Left hindlimb (tissue), 1 donor: ENCODE measurements at places on chromosomes 5 and 9.

GRCh38 chr9:35618854-35619799 lies 914 bp upstream of the CD72 start:
- DNase-seq, result no peak

DNA sequence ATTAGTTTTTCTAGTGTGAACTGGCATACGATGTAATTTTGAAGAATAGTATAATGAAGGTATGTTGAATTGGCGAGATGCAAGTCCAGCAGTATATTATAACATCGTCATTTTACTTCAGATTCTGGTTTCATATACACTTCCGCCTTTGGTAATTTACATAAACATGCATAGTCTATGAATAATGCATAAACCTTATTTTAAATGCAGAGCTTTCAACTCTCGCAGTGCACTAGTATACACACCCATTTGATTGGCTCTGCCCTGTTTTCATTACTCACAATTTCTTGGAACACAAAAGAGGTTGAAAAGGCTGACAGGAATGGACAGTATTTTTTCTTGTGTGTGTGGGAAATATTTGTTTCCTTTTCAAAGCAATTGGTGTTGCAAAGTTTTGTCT lies 128.9 kb upstream of the CCNH start:
- no peak for DNase-seq

GRCh38 chr9:137759117-137759516 lies 118.5 kb upstream of the CACNA1B start:
- DNase-seq, result no peak

DNA sequence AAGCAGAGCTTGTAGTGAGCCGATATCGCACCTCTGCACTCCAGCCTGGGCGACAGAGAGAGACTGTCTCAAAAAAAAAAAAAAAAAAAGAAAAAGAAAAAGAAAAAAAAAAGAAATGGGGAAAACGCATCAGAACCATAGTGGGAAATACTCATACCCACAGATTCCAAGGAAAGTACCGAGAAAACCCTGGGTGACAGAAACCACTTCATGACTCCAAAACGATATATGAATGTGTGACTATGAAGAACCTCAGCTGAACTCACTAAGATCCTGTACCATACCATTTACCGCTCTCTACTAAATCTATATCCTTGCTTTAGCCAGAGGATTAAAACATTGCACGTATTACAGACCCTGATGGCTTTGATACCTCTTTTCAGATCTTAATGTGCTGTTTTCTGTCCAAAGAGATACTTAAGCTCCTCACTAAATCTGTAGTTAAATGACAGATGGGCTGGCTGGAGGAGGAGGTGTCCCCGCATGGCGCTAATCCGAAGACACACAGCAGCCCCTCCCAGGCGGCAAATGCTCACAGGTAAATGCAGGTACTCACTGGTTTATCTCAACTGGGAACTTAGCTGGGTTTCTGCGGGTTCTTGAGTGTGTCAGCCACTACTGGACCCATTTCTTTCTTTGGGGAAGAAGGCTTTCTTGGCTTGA lies 2.8 kb downstream of the LPCAT1 start:
- DNase-seq, result peak; percentile 21

DNA sequence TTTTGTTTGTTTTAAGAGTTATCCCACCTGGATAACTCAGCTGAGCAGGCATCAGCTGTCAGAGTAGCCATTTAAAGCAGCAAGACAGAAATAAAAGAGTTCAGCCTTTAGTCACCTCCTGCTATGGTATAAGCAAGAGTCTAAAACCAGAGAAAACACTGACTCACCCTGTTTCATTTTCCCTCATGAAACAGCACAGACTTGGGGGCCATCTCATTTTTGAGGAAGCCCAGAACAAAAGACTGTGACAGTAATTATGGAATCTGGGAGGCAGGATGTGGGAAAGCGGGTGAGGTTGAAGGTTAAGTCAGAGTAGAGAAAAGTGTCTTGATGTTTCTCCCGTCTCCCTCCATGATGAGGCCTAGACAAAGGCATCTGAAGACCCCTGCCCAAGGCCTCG lies 90.2 kb upstream of the FAM174A start:
- no peak for DNase-seq

- no peak for DNase-seq
These were observed 14.0 kb downstream of the MYORG start for GRCh38 chr9:34362614-34363214.

GRCh38 chr5:164893071-164893470 lies 1387.7 kb downstream of the MAT2B start:
- DNase-seq, result no peak
